Activated CD4-positive, alpha-beta T cell treated with anti-CD3 and anti-CD28 coated beads for 1 hour (primary cell): ENCODE measurements at places on chromosomes 11 and 22.

- no peak for DNase-seq
Observed at GRCh38 chr11:12247543-12248254, 129.7 kb upstream of the PARVA start.

GRCh38 chr22:48553694-48554308 is 1273.9 kb downstream of the BRD1 start:
- no peak for DNase-seq

- no peak for DNase-seq
Observed at GRCh38 chr11:98703779-98704556, 316.8 kb upstream of the CNTN5 start.

DNA sequence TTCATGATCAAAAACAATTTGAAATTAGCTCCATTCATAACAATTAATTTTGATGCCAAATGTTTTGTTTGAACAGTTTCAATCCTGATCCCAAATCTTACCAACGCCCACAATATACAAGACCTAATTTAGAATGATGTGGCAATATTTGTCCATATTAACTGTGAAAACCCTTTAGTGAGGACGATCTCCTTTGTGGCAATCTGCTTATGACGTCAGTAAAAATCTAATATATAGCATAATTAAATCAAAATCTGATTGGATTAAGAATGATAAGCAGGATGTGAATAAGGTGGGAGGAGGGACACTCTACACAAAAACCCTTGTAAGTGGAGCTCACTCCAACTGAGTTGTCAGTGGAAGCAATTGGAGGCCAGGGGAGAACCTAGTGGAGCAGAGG is 11.9 kb upstream of the SLC5A4 start:
- DNase-seq = no peak

- no peak for DNase-seq
Observed at GRCh38 chr11:119251114-119251513, 45.0 kb downstream of the CBL start.

DNA sequence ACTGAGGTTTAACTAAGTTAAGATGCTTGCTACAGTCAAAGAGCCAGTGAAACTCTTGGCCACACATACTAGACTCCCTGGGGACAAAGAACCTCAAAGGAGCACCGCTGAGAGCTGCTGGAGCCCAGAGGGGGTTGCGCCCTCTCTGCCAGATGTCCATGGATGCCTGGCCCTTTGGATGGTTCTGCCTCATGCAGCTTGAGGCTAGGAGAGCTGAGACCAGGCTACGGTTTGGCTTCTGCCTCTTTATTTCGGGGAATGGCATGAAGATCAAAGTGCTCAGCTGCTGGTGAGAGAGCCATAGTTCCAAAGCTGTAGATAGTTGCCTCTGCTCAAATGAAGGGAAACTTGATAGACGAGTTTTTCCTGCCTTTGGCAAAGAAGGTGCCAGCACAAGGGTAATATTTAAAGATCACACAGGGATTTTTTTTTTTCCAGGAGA is 43.0 kb downstream of the RASSF10 start:
- no peak for DNase-seq

- DNase-seq = no peak
Observed at GRCh38 chr11:43644621-43645299, 35.8 kb upstream of the HSD17B12 start.

- no peak for DNase-seq
Observed at GRCh38 chr22:29691636-29692326, 28.0 kb upstream of the CABP7 start.

DNA sequence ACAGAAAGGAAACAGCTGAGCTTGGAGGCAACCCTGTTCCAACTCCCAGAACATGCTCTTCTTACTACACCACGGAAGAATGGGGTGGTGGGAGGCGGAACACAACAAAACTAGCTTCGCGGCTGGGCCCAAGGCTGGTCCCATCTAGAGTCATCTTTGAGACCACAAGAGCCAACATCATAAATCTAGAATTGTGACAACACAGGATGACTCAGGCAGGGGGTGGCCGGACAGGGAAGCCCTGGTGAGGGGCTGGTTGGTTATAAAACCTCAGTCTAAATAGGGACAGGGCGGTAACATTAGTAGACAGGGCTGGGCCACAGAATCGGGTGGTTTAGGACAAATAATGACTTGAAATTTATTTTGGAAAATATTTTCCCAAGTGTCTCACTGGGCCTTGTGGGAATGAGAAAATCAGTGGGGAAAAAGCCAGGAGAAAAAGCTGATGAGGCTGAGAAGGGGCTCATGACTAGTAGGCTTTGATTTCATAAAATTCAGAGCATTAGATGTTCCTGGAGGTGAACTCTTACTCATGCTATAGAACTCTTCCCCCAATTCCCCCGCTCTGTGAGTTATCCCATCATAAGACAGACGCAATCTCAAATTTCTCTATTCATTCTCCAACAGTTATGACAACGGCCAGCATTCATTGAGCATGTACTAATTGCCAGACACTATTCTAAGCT is 151.8 kb upstream of the TIMP3 start:
- DNase-seq = no peak

- DNase-seq = no peak
Observed at GRCh38 chr11:1509626-1510255, 23.2 kb upstream of the MOB2 start.

- no peak for DNase-seq
Observed at GRCh38 chr11:73192272-73192671, 25.8 kb upstream of the P2RY2 start.

DNA sequence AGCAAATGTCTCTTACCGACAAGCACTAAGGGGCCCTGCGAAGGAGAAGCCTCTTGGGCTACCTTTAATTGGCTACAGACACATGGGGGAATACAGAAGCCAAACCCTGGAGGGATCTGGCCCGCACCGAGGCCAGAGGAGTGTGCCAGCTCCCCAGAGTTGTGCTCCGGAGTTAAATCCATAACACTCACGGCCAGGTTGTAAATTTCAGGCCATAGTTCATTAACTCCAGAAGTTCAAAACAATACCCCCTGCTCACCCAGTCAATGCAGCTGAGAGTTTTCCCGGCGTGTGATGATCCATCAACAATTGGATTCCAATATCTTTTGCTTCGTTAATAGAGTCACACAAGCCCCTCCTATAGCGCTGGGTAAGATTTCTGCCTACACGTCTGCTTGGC is 371.5 kb downstream of the NXPE2 start:
- DNase-seq = no peak

GRCh38 chr11:114399490-114400215 is 658 bp downstream of the C11orf71 start:
- no peak for DNase-seq

- DNase-seq = no peak
Observed at GRCh38 chr22:46104170-46104880, 46.0 kb upstream of the PPARA start.

DNA sequence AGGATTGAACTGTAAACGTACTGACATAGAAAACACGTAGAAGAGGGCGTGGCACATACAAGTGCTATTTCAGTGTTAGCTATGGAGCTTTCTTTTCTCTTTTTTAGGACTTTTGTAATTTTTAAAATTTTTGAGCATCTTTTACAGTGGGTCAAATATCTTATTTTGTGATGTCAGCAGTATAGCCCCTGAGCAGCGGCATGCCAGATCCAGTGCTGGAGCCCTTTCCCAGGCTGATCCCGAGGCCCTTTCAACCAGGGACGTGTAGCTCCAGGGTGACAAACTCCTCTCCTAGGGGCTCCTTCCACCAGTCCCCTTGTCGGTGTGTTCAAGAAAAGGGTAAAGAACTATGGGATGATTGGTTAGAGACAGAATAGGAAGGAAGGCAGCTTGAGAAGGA is 777.0 kb downstream of the NTM start:
- DNase-seq = no peak

- no peak for DNase-seq
Observed at GRCh38 chr11:75398906-75399305, 412 bp upstream of the RPS3 start.

DNA sequence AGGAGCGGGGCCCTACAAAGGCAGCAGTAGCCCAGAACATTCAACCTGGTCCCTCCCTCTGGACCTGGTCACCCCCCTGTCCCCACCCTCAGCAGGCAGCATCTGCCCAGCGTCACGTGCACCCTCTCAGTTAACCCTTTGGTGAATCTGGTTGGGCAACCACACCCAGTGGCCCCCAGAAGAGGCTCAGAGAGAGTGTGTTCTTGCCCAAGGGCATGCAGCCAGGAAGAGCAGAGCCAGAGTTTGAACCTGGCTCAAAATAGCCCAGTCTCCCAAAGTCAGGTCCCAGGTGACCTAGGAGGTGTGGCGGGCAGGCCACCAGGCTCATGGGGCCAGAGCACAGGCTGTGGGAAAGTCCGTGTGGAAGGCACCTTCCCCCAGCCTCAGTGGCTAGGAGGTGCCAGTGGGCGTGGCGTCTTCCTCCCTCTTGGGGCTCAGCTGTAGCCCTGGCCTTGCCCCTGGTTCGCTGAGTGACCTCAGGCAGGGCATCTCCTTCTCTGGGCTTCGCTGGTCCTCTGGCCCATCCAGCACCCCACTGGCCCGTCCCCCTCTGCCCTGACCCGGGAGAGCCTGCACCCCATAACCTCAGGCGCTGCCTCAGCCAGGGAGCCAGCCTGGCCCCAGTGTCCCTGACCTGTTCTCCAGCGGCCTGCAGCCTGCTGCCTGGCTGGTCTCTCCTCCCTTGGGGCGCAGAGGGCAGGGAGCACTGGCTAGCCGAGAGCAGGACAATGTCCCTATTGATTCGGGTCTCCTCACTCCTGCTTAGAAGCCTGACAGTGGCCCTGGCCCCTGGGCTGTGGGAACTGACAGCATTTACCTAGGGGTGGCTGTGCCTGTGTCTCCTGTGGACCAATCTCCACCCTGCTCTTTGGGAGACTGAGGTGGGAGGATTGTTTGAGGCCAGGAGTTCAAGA is 7.0 kb downstream of the ALDH3B1 start:
- no peak for DNase-seq

- DNase-seq = no peak
Observed at GRCh38 chr11:2260491-2261364, 9.7 kb downstream of the ASCL2 start.

- DNase-seq = no peak
Observed at GRCh38 chr22:42887523-42888507, 30.7 kb upstream of the ARFGAP3 start.

- no peak for DNase-seq
Observed at GRCh38 chr11:75689863-75690609, 21.2 kb upstream of the MAP6 start.

GRCh38 chr11:127003260-127003981 is 2.9 kb upstream of the KIRREL3 start:
- DNase-seq = no peak

GRCh38 chr22:19886605-19887255 is 32.1 kb upstream of the GNB1L start:
- DNase-seq = peak; percentile 31

- DNase-seq = no peak
Observed at GRCh38 chr11:114033066-114033465, 26.4 kb upstream of the ZBTB16 start.

DNA sequence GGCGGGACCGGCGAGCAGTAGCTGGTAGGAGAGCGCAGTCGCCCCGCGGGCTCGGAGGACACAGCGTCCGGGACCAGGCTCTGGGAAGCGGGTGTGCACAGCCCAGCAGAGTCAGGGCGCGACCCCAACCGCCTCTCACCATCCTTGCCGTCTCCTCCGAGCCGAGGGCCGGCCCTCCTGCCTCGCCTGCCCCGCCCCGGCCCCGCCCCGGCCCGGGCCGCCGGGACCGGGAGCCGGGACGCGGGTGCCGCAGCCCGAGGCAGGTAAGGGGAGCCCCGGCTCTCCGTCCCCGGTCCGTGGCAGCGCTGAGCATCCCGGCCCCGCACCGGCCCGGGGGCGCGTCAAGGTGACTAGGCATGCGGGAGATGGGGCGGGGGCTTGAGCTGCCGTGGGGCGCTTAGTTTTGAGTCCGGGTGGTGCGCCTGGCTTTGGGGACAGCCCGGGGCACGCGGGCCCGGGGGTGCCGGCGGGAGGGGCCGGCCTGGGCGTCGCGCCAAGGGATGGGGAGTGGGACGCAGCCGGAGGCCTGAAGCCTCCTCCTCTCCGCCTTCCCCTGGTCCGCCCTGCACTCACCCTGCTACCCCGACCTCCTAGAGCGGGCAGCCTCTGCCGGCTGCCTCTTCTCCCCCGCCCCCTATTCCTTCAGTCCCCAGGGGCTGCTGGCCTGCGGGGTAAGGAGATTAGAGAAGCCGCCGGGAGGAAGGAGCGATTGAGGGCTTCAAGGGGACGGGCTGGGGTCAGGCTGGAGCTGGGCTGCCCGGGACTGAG is at the start of gene ABCG4:
Gene ABCG4, plus strand, starts transcription at position 35 of the 768 bp plus-strand sequence. CDS start 914 bp downstream, outside the sequence.
- DNase-seq = no peak

- DNase-seq = peak; percentile 9
Observed at GRCh38 chr11:68840661-68841653, 759 bp downstream of the CPT1A start.

DNA sequence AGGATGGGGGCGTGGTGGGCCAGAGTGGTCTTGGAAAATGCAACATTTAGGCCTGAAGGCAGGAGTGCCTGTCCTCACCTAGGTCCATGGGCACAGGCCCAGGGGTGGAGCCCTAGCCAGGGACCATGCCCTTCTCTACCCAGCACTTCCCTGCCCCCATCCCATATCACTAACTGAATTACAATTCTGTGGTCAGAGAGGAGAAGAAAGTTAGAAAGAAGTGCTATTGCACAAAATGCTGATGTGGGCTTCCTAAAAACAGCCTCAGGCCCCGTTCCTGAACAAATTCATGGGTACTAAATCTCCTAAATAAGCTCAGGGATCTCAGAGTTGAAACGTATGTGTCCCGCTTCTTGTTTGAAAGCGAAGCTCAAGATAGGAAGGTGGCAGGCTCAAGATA is 3.5 kb upstream of the ASRGL1 start:
- no peak for DNase-seq

GRCh38 chr11:133366147-133366546 is 166.2 kb downstream of the OPCML start:
- DNase-seq = no peak

DNA sequence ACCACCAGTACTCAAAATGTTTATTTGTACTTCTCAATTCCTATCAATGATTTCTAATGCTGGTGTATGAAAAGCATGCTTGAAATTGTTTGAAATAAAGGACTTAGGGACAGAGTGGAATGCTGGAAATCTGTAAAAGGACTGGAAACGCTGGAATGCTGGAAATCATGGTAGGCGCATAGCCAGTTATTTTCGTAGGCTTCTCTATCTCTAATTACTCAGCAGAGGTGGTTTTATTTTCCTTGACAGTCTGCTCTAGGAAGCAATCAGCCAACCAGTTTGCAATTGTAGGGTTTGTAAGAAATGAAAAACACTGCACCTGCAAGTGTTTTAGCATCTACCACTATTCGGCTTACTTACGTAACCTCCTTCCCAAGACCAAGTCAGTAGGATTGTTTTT is 788 bp downstream of the LIN7C start:
- DNase-seq = no peak
